ENCODE measurements at places on chromosomes 6 and 20.

- no peak for DNase-seq
Measured at GRCh38 chr6:122374307-122374706, 25.1 kb upstream of the HSF2 start.

DNA sequence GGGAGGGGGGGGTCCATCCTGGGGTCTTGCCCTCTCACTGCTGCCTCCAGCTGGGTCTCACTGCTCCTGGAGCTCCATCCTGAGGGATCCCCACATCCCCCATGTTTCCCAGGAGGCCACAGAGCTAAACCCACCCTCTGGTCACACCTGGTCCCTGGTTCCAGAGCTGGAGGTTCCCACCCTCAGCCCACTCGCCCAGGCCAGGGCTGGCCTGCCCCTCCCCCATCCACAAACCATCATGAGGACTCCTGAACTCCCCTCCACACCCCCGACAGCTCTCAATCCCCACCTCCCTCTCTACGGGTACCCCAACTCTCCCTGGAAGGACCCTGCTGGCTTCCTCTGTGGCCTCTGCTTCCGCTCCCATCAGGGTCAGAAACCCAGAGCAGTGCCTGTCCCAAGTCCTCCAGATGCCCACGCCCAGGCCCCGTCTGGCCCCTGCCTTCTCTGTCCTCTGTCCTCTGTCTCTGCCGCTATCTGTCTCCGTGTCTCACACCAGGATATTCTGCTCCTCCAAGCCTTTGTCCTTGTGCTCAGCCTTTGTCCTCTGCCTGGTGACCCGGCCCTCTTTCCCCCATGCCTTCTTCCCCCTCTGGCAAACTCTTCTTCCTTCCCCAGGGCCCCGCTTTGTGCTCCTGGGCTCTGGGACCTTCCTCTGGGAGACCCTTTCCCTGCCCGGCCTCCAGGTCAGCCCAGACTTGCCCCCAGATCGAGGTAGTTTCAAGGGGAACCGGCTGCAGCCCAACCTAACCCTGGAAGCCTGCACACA lies 74.0 kb downstream of the SRC start:
- no peak for DNase-seq

GRCh38 chr6:131754715-131755567 lies 44.1 kb upstream of the CTAGE9 start:
- no peak for DNase-seq

DNA sequence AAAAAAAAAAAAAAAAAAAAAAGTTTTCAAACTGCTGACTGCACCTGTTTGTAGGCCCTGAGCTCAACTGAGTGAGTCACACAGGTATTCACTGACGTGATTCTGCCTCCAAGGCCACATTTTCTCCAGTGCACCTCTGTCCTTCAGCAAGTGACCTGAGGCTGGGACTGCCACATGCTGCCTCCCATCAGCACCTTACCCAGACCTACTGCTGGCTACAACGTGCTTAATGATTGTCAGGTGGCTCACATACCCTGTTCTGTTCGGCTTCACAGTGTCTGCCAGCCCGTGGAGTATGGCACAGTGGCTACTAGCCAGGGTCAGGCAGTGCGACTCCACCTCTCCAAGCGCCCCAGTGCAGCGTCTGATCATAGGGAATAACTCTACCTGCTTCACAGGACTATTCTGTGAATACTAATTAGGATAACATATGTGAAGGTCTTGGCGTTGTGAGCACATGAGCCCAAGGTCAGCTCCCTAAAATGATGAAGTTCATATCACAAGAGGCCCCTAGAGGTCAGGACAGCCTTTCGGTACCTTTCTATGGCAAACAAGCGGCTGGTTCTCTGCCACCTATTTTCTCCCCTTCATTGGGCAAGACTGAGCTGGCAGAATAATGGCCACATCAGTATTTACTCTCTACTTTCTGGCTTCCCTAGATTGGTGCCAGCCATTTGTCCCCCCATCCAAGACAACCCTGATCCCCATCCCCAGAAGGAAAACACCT lies 28.1 kb downstream of the RIPOR3 start:
- no peak for DNase-seq

DNA sequence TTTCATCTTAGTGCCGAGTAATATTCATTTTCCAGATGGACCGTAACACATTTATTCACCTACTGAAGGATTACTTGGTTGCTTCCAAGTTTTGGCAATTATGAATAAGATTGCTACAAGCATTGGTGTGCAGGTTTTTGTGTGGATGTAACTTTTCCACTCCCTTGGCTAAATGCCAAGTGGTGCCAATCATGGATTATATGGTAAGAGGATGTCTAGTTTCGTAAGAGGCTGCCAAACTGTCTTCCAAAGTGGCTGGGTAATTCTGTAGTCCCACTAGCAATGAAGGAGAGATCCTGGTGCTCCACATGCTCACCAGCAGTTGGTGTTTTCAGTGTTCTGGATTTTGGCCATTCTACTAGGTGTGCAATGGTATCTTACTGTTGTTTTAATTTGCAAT lies 117.1 kb downstream of the IRF4 start:
- DNase-seq = no peak

DNA sequence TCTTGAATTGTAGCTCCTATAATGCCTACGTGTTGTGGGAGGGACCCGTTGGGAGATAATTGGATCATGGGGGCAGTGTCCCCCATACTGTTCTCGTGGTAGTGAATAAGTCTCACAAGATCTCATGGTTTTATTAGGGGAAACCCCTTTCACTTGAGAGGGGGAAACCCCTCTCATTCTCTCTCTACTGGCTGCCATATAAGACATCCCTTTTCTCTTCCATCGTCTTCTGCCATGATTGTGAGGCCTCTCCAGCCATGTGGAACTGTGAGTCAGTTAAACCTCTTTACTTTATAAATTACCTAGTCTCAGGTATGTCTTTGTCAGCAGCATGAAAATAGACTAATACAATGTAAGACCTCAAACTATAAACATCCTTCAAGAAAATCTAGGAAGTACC lies 23.1 kb downstream of the PAQR8 start:
- DNase-seq = no peak

- no peak for DNase-seq
Measured at GRCh38 chr20:53385941-53386767, 207.5 kb downstream of the ZNF217 start.

GRCh38 chr6:128657181-128657580 lies 136.8 kb upstream of the PTPRK start:
- no peak for DNase-seq

DNA sequence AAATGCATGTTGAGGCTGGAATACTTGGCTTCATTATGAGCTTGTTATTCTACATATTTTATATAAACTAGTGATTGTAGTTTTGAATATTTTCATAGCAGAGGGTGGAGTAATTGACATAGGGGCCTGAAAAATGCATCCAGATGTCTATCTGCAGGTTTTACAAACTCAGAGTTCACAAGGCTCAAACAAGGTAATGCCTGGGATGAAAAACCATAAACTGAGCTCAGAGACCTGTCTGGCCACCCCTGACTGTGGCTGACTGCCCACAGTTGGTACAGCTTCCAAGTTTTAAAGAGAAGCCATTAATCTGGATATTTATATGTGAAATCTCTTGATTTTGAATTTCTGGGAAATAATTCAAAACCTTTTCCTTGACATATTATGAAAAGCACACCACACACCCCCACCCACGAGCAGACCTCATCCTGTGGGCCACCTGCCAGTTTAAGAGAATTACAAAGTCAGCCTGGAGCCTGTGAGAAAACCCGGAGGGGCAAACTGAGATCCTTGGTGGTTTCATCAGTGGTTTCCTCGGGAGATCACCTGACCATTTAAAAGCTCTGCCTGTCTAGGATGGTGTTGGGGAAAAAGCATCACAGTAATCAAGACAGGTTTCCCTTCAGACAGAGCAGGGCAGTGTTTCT lies 230.1 kb downstream of the SAMD5 start:
- no peak for DNase-seq

Data from right kidney (tissue), 9 donors.